ENCODE measurements at places on chromosomes 3 and 15.
A peak's percentile ranks its signal among the peaks of the same experiment; 100 is the strongest.

DNA sequence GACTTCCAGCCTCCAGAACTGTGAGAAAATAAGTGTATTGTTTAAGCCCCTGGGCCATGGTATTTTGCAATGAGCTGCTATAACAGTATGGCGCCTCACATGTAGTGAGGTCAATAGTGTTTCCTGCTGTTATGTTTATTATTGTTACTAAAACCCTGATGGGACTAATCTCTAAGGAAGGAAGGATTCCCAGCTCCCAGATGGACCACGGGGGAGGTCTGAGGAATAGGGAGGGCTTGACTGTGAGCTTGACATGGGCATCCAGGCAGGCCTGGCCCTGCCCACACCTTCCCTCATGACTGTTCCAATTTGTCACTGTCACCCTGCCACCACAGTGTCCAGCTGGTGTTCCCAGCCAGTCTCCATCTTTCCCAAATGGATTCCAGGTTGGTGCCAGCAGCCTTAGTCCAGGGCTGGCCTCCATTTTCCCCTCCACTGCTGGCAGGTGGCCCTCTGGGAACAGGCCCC is 14.5 kb upstream of the SLC41A3 start:
- DNase-seq = no peak

- no peak for DNase-seq
Measured at GRCh38 chr3:61250784-61251173, 473 bp downstream of the FHIT start.

GRCh38 chr3:14413381-14414071 is 11.1 kb downstream of the SLC6A6 start:
- DNase-seq = no peak

DNA sequence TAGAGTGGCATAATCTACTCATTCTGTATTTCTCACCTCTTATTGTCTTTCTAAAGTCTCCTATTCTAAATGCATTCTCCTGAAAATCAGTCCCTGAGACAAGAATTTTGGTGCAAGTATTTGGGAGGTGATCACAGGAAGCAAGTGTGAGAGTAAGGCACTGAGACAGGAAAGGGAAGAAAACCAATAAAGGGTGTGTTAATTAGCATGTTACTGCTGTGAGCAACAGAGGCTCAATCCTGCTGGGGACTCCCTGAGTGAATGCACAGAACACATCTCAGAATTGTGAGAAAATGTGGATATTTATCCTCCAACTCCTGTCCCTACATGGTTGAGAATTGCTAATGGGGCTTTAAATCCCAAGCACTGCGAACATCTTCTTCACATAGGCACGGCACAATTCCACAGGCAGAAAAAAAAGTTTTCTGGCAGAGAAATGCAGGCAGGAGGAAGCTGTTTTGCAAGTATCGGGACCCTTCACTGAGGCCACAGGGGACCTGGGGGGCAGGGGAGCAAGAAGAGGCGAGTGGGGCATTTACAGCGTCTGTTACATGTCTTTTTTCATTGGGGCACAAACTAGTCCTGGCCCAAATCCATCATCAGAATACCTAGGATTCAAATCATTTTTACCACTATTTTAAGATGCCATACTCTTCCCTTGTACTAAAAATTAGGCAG is 27.2 kb upstream of the STT3B start:
- no peak for DNase-seq

DNA sequence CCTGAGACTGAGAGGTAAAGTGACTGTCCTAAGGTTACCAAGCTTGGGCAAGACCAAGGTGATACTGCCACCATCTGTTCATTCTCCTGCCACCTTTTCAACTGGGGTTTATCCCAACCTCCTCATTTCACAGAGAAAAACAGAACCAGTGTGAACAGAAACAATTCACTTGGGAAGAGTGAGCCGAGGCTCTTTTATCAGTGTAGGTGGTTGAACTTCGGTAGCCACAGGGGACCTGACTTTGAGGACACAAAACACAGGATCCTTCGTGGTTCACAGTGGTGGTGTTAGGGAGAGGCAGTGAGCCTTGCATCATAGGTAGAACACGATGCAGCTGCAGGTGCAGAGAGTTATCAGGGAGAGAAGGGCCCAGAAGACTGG is 72.8 kb upstream of the ICE2 start:
- no peak for DNase-seq

GRCh38 chr3:171654809-171655208 is 155.5 kb downstream of the PLD1 start:
- no peak for DNase-seq

DNA sequence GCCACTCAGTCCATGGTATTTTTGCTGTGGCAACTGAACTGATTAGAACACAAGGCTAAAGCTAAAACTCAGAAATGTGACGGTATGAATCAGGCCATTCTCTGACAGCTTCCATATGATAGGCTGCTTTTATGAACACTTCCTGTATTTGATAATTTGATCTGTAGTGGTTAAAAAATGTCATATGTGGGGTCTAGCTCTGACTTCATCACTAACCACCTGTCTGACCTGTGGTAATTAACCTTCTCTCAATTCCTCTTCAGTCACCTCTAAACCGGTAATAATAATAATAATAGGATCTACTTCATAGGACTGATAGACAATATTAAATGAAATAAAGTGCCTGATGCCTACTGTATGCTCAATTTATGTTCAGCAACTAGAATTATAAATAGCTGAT is 223.2 kb downstream of the MBNL1 start:
- no peak for DNase-seq

DNA sequence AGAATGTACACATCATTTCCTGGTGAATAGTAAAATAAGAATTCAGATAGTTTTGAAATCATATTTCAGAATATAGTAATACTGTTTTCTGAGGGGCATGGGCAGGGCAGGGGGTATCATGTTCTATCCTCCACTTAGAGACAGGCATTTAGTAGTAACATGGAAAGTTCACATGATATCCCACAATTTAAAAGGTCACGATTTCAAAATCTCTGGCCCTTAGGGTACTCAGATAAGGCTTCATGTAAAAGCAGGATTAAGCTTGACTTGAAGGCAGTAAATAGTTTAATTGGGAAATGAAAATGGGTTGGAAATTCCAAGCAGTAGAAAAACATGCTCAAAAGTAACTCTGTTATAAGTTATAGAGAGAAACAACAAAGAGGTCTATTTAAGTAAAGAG is 353.2 kb upstream of the AGTR1 start:
- no peak for DNase-seq

- peak; percentile 98 for DNase-seq
Measured at GRCh38 chr15:69413822-69414700, at the start of gene KIF23. TSS of gene KIF23 (plus strand) at chr15:69414349. CDS start at chr15:69414466, 117 bp downstream.

GRCh38 chr3:72523429-72524151 is 324.7 kb downstream of the SHQ1 start:
- no peak for DNase-seq

DNA sequence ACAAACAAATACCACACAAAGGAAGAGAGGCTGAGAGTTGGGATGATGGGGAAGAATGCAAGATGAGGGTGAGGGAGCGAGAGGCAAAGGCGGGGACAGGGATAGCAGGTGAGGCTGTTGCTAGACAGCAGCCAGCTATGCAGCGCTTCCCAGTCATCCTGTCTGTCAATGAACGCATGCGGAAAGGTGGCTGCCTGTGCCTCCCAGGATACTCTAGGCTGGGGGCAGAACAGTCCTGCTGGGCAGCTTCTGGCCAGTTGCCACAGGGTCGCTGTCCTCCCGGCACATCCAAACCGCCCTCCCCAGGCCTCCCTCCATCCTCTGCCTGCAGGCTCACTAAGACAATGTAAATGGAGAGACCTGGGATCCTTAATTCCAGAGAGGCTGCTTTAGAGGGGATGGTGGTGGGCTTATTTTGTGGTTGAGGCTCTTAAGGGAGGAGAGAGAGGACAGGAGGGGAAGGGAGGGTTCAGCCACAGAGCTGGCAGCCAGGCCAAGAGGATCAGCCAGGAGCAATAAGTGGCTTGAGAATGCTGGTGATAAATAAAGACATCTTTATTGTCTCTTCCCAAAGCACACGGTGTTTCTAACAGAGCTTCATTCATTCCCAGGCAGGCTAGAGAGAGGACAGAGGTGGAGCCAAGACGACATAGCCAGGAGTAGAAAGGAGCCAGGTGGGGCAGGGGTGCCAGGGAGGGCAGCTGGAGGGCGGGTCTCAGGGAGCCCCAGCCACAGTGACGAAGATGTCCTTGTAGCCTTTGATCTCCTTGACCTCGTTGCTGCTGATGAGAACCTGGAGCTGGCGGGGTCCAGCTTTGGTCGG is 9.2 kb upstream of the TGM5 start:
- DNase-seq = no peak

- no peak for DNase-seq
Measured at GRCh38 chr3:195932418-195933043, 24.2 kb upstream of the TNK2 start.

GRCh38 chr3:171165983-171166382 is 139.5 kb upstream of the SLC2A2 start:
- DNase-seq = no peak

- DNase-seq = no peak
Measured at GRCh38 chr3:190589326-190589725, 75.4 kb downstream of the IL1RAP start.

DNA sequence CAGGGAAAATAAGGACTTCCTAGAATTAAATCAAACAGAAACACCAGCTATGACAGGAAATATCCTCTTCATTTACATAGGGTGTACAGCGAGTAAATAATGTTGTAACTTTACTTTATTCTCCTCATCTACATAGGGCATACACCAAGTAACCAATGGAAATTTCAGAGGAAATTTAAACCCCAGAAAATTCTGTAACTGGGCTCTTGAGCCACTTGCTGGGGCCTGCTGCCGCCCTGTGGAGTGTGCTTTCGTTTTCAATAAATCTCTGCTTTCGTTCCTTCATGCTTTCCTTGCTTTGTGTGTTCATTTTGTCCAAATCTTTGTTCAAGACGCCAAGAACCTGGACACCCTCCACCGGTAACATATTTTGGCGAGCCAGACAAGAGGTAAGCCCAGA is 990.4 kb upstream of the CADM2 start:
- no peak for DNase-seq
